ENCODE measurements at places on chromosomes 2 and 18.

DNA sequence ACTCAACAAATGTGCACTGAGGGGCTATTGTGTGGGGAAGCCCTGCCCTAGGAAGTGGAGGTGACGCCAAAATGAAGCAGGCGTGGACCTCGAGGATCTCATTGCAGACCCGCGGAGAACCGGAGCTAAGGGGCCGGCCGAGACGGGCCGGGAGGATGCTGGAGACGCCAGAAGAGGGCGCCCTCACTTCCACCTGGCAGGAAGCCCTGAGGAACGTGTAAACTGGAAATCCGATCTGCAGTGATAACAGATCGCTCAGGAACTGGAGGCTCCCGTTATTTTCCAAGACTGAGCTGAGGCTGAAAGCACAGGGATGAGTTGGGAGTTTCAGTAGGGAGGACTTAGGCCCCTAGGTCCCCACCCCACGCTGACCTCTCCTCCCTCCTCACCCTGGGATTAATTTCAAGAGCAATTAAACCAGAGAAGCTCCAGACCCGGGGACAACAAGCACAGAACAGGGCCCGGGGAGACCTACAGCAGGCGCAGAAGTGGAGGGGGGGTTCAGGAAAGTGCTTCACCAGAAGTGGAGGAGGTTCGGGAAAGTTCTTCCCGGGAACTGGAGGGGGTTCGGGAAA is 7.7 kb upstream of the COL6A3 start:
- DNase-seq = peak; percentile 77

DNA sequence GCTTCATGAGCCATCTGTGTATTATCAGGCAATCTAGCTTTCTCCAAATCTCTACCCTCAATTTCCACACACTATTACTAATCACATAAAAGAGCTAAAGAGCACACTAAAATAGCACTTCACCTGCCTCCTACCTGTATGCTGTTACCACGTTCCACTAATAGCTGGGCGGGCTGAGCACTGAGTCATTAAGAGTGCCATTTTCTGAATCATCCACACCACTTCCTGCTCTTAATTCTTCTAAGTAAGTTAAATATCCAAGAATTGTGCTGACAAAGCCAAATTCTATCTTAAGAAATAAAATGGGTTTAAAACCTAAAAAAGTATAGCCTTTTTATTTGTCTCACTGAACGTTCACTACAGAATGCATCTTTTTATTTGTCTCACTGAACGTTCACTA is 35.7 kb downstream of the NOL10 start:
- no peak for DNase-seq

DNA sequence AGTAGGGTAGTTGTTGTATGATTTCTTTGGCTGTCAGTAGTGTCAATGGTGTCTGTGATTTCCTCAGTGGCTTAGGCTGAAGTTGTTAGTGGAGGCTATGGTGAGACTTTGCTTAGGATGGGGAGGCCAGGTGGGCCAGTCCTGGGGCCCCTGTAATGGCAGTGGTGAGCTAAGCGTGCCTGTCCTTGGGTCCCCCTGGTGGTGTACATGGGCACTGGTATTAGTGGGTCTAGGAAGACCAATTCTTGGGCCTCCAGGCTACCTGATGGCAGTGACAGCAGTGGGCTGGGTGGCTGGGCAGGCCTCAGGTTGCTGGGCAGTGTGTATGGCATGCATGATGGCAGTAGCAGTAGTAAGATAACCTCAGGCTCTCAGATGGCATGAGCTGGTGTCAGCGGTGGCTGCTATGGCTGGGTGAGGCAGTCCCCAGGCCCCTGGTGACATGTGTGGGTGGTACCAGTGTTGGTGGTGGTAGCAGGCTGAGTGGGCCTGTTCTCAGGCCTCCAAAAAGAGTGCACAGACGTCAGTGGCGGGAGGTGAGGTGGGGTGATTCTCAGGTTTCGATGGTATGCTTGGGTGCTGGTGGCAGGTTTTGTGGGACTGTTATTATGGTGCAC is 103.2 kb downstream of the KLHL14 start:
- peak; percentile 39 for DNase-seq

DNA sequence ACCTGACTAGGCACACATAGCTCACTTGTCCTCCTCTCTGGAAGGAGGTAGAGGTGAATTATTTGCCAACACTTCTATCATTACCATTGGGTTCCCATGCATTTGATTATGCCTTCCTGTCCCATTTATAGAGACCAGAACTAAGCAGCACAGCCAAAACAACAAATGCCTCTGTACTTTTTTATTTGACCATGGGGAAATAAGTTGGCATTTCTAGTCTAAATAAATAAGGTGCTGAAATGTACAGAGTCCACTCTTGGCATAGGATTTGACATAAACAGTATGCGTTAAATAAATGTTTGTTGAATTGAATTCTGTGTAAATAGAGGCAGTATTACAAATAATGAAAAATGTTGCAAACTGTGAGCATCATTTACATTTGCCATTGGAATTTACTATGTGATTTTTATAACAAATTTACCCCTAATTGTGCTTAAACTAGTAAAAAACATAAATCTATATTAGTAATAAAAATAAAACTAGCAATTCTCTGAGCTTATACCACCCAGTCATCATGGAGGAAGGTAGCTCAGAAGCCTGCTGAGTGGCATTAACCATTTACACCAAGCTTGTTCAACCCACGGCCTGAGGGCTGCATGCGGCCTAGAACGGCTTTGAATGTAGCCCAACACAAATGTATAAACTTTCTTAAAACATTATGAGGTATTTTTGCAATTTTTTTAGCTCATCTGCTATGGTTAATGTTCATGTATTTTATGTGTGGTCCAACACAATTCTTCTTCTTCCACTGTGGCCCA is 367.8 kb downstream of the FIGN start:
- DNase-seq = no peak

- DNase-seq = no peak
Measured at GRCh38 chr2:209189893-209190292, 234.0 kb upstream of the MAP2 start.

- DNase-seq = no peak
Measured at GRCh38 chr18:52546686-52547346, 206.8 kb downstream of the DCC start.

- DNase-seq = no peak
Measured at GRCh38 chr2:11701206-11701605, 31.2 kb upstream of the NTSR2 start.

DNA sequence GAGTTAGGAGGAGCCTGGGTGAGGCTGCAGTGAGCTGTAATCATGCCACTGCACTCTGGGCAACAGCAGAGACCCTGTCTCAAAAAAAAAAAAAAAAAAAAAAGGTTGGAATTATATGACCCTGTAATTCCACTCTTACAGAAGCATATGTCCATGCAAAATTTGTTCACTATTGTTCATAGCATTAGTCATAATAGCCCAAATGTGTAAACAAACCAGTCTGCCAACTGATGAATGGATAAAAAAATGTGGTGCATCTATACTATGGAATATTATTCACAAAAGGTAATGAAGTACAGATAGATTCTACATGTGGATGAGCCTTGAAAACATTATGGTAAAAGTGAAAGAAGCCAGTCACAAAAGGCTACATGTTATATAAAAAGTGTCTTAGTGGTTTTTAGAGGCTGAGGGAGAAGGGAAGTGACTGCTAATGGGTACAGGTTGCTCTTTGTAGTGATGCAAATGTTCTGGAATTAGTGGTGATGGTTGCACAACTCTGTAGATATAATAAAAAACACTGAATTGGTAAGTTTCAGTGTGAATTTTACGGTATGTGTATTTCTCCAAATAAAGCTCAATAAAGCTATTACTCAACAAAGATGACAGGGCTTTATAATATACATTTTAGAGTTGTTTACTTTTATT is 9.4 kb downstream of the COA5 start:
- DNase-seq = no peak

DNA sequence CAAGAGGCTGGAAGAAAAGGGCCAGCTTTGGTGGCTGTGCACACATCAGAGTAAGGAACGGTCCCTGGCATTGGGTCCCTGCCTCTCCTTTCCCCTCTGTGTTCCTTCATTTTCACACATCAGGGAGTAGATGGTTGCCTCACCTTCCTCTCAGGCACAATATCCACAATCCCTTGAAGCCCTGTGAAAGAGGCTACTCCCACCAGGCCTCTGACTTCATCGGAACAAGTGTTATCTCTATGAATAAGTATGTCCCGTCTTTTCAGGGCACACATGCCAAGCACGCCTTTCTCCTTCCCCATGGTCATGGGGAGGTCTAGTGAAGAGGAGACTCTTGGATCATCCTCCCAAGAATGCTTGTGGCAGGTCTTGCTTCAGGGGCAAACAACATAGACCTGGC is 61.2 kb upstream of the LMAN1 start:
- no peak for DNase-seq

GRCh38 chr18:46283895-46284295 is 179.7 kb downstream of the HAUS1 start:
- DNase-seq = no peak

- no peak for DNase-seq
Measured at GRCh38 chr18:63299837-63300745, 19.5 kb downstream of the BCL2 start.

DNA sequence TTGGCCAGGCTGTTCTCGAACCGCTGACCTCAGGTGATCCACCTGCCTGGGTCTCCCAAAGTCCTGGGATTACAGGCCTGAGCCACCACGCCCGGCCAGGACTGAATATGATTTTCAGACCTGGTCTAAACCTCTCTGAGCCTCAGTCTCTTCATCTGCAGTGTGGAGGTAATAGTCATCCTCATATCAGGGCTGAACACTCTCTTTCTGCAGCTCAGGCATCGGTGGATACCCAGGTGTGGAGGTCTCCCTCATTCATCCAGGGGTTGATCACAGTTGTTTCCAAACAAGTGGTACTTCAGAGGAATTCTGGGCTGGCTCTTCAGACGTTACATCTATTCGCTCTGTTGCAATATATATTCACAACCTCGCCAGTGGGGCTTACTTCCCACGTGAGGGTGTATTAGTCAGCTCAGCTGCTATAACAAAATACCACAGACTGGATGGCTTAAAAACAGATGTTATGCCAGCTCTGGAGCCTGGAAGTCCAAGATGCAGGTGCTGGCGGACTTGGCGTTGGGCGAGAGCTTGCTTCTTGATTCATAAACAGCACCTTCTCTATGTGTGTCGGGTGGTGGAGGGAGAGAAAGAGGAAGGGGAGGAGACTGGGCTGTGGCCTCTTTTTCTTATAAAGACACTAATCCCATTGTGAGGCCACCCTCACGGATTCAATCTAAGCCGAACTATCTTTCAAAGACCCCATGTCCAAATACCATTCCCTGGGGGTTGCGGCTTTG is 2.9 kb upstream of the MBP start:
- no peak for DNase-seq

DNA sequence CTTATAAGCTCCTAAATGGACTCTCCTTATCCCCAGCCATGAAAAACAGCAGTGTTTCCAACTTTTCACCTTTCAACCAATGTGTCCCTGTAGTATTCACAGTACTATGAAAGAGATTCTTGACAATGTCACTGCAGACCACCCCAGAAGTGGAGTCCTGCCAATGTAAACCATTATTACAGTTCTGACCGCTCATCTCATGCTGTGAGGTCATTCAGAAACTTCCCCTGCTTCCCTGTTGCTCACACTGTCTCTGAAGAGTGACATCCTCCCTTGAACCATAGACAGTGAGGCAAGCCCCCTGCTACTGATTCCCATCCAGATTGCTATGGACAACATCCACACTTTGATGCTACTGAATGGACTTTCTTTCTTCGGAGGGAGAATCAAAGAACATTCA is 1523.7 kb upstream of the ACVR2A start:
- no peak for DNase-seq

DNA sequence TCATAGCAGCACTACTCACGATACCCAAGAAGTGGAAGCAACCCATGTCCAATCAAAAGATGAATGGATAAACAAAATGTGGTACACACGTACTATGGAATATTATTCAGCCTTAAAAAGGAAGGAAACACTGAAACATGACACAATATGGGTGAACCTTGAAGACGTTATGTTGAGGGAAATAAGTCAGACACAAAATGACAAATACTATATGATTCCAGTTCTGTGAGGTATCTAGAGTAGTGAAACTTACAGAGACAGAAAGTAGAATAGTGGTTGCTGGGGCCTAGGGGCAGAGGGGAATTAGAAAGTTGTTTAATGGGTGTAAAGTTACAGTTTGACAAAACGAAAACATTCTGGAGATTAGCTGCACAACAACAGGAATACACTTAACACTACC is 24.7 kb downstream of the TLK1 start:
- DNase-seq = no peak
